AG04449 (cell line): ENCODE measurements at places on chromosomes 11 and 22.

GRCh38 chr11:104320097-104320496 lies 156.2 kb upstream of the PDGFD start:
- DNase-seq: peak; percentile 3

DNA sequence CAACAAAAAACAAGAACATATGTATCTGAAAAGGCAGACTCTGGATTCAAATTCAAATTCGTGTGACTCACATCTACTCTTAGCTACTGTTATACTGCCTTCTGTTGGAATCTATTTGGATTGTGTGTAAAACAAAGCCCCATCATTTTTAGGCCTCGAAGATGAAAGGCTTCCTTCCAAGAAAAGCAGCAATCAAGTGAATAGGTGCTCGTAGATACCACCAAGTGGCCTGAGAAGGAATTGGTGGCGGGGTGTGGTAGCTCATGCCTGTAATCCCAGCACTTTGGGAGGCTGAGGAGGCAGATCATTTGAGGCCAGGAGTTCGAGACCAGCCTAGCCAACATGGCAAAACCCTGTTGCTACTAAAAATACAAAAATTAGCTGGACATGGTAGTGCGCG lies 4.2 kb downstream of the GRAMD1B start:
- no peak for DNase-seq

DNA sequence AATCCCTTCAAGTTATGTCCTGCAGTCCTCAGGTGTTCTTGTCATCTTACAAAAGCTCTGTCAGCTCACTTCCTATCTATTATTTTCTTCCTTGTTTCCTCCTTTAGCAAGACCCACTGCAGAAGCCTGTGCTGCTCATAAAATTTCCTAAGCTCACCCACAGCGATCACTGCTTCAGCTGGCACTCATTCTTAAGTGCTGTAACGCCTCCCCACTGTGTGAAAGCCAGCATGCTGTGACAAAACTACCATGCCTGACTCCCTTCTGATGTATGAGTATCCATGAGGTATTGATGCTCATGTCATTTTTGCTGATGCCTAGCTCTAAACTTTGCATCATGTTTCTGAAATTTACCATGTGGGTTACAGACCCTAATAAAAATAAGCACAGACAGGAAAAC lies 41.5 kb upstream of the CNTN5 start:
- DNase-seq: no peak

- no peak for DNase-seq
Observed at GRCh38 chr11:70205049-70205725, 2.1 kb downstream of the FADD start.

GRCh38 chr11:76579056-76579751 lies 91.3 kb downstream of the LRRC32 start:
- DNase-seq: no peak

GRCh38 chr11:65745049-65745448 lies 24.5 kb upstream of the RNASEH2C start:
- DNase-seq: no peak

DNA sequence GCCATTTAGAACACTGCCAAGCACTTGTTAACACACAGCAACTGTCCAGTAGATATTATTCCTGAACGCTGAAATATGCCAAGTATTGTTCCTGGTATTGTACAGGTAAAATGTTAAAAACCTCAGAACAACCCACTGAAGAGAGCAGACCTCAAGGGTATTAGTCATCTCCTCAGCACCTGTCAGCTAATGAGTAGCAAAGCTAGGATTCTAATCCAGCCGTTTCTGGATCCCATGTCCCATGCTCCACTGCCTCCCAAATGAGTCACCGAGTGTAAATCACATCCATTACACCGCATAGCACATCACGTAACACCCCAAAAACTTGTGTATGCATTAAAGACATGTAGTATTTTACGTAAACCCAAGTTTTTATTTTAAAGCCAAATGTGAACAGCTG lies 705.4 kb upstream of the TENM4 start:
- DNase-seq: no peak

GRCh38 chr11:78039919-78040671 lies 17.0 kb upstream of the KCTD14 start:
- peak; percentile 63 for DNase-seq

DNA sequence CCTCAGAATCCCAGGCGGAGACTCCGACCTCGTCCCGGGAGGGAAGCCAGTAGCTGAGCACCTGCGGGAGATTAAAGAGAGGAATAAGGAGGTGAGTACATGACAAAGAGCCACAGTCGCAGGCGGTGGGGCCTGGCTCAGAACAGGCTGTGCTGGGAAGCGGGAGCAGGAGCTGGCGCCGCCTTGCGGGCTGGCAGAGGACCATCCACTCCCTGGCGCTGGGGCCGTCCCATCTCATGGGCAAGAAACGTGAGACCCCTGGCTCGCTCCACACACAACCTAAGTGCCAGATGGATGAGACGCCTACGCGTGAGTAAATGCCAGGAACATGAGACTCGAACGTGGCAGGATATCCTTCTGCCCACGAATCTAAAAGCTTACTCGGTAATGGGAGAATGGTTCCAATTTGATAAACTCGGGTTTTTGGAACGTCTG lies 6.3 kb downstream of the CEND1 start:
- DNase-seq: peak; percentile 69

DNA sequence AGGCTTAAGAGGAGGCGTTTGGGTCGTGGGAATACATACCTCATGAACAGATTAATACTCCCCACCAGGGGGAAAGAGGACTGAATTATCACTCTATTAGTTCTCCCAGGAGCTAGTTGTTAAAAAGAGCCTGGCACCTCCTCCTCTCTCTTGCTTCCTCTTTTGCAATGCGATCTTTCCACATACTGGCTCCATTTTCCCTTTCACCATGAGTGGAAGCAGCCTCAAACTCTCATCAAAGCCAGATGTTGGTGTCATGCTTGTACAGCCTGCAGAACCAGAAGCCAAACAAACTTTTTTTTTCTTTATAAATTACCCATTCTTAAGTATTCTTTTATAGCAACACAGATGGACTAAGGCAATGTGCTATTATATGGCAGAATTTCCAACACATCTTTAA lies 258.5 kb downstream of the FAM76B start:
- DNase-seq: no peak

- no peak for DNase-seq
Observed at GRCh38 chr11:95534226-95534625, 255.4 kb downstream of the FAM76B start.

DNA sequence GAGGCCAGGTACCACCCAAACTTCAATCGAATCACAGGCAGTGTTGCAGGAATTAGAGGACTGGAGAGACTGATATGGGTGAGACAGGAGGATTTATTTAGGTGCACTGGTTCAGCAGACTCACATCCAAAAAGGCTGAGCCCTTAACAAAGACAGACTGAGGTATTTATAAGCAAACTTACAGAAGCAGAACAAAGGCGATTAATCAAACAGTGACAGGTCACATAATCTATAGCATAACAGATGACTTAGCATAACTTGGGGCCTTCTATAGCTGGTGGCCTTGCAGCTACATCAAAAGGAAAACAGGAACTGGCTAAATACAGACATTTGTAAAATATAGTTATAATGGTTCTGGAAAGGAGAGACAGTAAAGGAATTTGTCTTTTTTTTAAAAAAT lies 2.1 kb downstream of the APOBEC3B start:
- DNase-seq: no peak

GRCh38 chr11:2151500-2152257 lies 9.3 kb downstream of the INS start:
- DNase-seq: no peak

DNA sequence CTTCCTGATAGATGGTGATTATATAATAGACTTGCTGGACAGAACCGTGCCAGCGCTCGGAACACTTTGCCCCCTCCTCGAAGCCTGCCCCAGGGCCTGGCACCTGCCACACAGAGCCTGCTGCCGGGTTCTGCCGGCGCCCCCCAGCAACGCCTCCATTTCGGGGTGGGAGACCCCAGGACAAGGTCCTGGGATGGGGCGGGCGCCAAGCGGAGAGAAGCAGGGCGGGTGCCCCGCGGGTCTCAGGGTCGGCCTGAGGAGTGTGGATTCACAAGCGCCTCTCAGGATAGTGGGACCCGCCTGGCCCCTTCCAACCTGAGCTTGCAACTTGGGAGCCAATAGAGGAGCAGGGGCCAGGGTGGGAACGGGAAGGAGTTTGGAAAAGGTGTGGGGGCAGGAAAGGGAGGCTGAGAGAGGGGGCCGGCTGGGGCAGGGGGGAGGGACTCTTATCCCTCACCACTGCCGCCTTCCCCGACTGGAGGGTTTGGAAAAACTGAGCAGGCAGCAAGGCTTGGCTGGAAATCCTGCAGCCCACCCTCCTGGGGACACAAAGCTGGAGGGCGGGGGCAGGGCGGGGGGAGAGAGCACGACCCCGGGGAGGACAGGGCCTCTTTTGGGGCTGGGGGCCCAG lies 3.3 kb upstream of the BCL9L start:
- DNase-seq: no peak

DNA sequence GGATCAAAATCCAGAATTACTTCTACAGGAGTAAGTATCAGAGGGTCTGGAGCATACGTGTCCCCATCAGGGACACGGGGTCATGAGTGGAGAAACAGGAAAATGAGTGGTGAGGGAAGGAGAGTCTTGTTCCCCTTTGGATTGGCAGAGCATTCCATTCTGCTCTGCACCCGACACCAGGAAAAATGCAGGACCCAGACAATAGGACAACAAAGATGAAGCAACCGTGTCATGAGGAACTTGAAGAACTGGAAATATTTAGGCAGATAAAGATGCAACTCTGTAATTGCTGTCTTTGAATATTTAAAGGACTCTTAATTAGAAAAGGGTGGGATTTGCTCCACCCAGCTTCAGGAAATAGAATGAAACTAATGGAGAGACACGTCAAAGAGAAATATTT lies 89.0 kb upstream of the BLID start:
- no peak for DNase-seq

GRCh38 chr11:3154001-3154599 lies 11.0 kb downstream of the OSBPL5 start:
- no peak for DNase-seq

GRCh38 chr22:27185760-27186302 lies 528.4 kb downstream of the MIAT start:
- no peak for DNase-seq

DNA sequence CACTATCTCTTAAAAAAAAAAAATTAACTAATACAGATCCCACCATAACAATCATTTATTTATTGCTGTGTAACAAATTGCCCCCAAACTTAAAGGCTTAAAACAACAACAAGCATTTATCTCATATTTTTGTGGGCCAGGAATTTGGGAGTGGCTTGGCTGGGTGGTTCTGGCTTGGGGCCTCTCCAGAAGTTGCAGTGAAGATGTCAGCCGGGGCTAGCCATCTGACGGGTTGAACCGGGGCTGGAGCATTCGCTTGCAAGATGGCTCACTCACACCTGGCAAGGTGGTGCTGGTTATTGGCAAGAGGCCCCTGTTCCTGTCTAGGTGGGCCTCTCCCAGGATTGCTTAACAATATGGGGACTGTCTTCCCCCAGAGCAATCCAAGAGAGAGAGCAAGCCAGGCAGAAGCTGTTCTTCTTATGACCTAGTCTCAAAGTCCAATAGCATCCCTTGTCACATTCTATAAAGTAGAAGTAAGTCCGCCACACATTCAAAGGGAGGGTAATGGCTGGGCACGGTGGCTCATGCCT lies 29.5 kb downstream of the ACO2 start:
- no peak for DNase-seq

DNA sequence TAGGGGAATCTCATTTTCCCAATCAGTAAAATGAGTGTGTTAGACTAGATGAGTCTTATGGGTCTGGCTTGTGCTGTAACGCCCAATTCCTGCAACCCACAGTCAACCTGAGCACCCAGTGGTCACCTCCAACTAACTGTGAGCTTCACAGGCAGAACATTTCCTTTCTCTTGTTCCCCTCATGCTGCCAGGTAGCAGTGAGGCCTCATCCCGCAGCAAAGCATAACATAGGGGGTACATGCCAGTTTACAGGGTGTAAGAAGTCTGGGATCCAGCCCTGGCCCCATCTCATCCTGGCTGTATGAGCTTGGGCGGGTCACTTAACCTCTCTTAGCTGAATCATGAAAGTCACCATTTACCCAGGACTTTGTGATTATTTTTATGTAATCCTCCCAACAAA lies 3.7 kb downstream of the EFEMP2 start:
- no peak for DNase-seq

GRCh38 chr11:126332221-126332711 lies 23.2 kb upstream of the ST3GAL4 start:
- peak; percentile 57 for DNase-seq

- peak; percentile 45 for DNase-seq
Observed at GRCh38 chr11:104968355-104968855, at the start of gene CASP4. TSS of gene CASP4 (minus strand) at chr11:104968574. CDS start at chr11:104968525, 49 bp downstream.

DNA sequence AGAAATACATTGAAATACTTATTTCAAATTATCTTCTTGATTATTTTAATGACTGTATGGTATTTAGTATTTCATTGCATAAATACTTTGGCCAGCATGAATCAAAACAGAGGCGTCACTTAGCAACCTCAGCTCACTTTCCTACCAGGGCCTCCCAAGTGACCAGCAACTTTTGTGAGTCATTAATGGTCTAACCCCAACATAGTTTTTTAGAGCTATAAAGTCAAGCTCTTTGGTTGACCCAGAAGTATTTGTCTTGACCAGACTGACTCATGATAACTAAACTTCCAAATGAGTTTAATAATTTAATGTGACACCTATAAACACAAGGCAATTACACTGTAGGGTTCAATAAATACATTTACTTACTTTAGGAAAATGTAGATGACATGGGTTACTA lies 27.9 kb upstream of the RBMXL2 start:
- peak; percentile 9 for DNase-seq

GRCh38 chr22:36442506-36443197 lies 38.8 kb downstream of the TXN2 start:
- DNase-seq: no peak

DNA sequence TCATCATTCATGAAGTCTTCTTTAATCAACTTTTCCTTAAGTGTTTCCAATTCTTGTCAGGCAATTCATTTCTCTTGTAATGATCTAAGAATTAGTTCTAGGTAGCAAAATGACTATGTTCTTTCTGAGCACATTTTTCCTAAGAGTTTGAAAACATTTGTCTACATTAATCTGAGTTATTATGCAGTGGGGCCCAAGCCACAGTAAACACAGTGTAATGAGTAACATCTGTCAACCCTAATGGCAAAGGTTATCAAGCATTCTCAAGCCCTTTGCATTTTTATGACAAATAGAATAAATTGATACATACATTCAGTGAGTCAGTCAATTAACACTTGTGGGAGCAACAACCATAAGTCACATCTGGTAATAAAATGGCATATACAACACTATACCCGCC lies 106.7 kb upstream of the ZC3H12C start:
- no peak for DNase-seq

- DNase-seq: no peak
Observed at GRCh38 chr11:41609511-41609910, 150.1 kb upstream of the LRRC4C start.

GRCh38 chr11:70247710-70248072 lies 22.8 kb upstream of the PPFIA1 start:
- DNase-seq: no peak
